ENCODE measurements at places on chromosomes 12 and 14. TPM values are rescaled to one million over a fixed set of nuclear protein-coding genes. Genes with fewer than 3 reads are reported as not detected.

DNA sequence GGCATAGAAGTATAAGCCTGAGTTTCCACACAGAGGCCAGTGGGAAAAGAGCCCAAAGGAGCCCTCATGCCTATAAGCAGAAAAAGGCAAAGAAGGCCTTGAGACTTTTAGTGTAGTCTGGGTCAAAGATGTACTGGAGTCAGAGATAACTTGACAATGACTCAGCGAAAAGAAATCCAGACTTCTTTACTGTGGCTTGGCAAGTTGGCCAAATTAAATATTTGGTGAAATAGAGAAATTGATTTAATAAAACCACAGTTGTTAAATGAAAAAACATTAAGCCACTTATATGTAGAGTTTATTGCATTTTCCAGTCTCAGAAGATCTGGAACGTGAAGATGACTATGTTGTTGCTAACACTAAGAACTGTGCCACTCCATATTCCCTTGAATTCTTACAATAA, 105.1 kb downstream of the TMTC3 start:
- DNase-seq = no peak

Gene KRT77
- not detected for total RNA-seq

DNA sequence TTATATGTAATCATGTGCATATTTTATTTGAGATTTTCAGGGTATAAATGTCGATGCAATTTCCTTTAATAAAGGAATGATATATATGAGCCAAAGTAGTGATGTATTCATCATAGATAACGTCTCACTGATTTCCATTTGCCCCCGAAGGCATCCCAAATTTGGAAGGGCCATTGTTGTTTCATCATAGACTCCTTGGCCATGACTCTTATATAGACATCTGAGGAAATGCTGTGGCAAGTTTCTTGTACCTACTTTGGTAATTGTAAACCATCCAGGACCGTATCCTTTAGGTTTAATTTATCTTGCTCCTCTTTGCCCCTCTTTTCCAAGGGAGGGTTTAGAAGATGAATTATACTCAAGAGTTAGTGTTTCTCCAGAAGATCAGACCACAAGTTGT, 84.7 kb downstream of the SAMD4A start:
- no peak for DNase-seq

DNA sequence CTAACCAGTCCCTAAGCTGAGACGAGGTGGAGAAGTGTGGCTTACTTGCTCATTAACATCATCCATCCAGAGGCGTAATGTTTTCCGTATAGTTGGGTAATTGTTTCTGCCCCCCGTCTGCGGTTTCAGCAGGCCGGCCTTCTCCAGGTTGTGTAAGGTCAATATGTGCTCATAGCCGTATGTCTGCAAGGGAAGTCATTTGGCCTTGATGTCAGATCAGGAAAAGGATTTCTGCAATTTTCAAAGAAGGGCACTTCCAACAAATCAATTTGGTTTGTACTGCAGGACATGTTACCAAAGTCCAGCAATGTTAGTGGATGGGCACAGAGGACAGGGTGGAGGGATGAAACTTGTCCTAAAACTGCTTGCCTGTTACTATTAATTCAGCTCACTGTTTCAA, 9.9 kb upstream of the DIABLO start:
- DNase-seq = no peak

GRCh38 chr12:66612090-66612775, 66.6 kb downstream of the GRIP1 start:
- DNase-seq = no peak

DNA sequence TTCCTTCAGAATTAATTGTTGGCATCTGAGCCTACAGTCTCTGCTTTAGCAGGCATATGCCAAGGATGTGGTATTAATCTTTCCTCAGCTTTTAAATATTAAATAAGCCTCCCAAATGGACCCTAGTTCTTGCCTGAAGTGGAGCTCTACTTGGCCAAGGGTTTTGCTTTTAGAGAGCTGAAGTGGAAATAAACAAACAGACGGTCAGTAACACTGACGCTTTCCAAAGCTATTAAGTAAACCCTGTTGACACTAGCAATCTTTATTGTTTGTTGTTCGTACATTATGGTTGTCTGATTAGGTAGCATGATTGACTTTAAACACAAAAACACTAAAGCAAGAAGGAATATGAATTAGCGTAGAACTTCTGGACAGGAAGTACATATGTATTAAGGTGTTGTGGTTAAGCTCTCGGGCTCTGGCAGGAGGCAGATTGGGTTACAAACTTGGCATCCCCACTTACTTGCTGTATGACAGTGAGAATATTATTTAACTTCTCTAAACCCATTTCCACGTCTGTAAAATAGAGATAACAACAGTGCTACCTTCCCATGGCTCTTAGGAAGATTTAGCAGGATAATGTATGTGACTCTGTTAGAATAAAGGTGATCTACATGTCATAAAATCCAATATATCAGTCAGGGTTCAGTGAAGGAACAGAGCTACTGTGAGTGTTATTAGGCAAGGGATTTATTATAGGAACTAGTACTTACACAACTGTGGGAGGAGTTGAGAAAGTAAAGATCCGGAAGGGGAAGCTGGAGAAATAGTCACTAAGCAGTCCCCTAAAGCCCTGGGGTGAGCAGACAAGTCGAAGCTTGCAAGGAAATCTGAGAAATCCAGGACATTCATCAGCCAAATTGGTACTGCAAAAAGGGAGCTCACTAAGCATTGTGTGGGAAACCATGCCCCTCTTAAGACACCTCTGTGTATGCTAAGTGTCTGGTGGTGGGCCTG, 92.2 kb upstream of the ATF7IP start:
- DNase-seq = no peak

DNA sequence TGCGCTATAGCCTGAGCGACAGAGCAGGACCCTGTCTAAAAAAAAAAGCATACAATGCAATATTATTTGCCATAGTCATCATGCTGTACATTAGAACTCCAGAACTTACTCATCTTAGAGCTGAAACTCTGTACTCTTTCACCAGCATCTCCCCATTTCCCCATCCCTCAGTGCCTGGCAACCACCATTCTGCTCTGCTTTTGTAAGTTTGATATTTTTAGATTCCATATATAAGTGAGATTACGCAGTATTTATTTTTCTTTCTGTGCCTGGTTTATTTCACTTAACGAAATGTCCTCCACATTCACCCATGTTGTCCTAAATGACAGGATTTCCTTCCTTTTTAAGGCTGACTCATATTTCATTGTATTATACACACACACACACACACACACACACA, 121.8 kb downstream of the BBS10 start:
- DNase-seq = no peak

Gene OR4L1
- total RNA-seq = not detected

Gene KLRC4
- total RNA-seq = 1.1 TPM

DNA sequence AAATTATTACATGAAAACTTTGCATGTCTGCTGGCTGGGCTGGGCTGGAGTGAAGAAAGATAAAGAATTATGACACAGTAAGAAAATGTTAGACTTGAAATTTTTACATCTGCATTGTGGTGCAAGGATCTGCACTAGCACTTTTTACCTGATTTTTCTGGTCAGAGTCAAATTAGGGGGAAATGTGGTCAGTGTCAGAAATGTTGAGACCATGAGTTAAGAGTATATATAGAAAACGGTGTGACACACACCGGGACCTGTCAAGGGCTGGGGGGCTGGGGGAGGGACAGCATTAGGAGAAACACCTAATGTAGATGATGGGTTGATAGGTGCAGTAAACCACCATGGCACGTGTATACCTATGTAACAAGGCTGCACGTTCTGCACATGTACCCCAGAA, 90.3 kb downstream of the IGF1 start:
- DNase-seq = no peak

GRCh38 chr12:105335856-105336255, 5.4 kb downstream of the C12orf75 start:
- no peak for DNase-seq

- no peak for DNase-seq
Measured at GRCh38 chr12:16946704-16947103, 340.7 kb upstream of the LMO3 start.

Gene TCTN2
- 15.2 TPM for total RNA-seq

Gene SIX1
- not detected for total RNA-seq

GRCh38 chr12:76259106-76259505, 89.1 kb downstream of the BBS10 start:
- no peak for DNase-seq

- DNase-seq = no peak
Measured at GRCh38 chr12:14924541-14924940, 13.8 kb downstream of the ERP27 start.
